ENCODE measurements at places on chromosomes 4 and X. TPM values are rescaled to one million over a fixed set of nuclear protein-coding genes. Genes with fewer than 3 reads are reported as not detected.

The YY2 gene
- 1.8 TPM for total RNA-seq

The MPP1 gene
- total RNA-seq = 14.2 TPM

The PRRG1 gene
- 7.8 TPM for total RNA-seq

The MAOA gene
- 15.7 TPM for total RNA-seq

The CCNA2 gene
- total RNA-seq = 161 TPM

The XKRX gene
- total RNA-seq = not detected

The PF4V1 gene
- total RNA-seq = not detected

The SLC26A1 gene
- total RNA-seq = 0.16 TPM

The GAB1 gene
- 8.7 TPM for total RNA-seq

The CCDC158 gene
- not detected for total RNA-seq

The RIPPLY1 gene
- 0.51 TPM for total RNA-seq

The ZCCHC18 gene
- total RNA-seq = 3.2 TPM

The PNMA6A gene
- 2.6 TPM for total RNA-seq

The BTC gene
- total RNA-seq = 1.5 TPM

The ZNF185 gene
- total RNA-seq = 25.1 TPM

The GPR34 gene
- not detected for total RNA-seq

The STX18 gene
- total RNA-seq = 12.8 TPM

The PCYT1B gene
- total RNA-seq = 0.51 TPM

The TIGD2 gene
- 3.4 TPM for total RNA-seq

The ATOH1 gene
- not detected for total RNA-seq

The CACNA1F gene
- total RNA-seq = not detected

The LANCL3 gene
- 0.16 TPM for total RNA-seq

The XAGE1A gene
- not detected for total RNA-seq

The TRPC5OS gene
- not detected for total RNA-seq

The F9 gene
- total RNA-seq = not detected

The CLGN gene
- 2.2 TPM for total RNA-seq

The CT45A2 gene
- not detected for total RNA-seq

Measured in mesangial cell (primary cell).